Activated CD4-positive, alpha-beta T cell treated with anti-CD3 and anti-CD28 coated beads, Interleukin-2, amount 10 ng/mL, durations not matched to agents 24 days and 14 days (primary cell): ENCODE measurements at places on chromosomes 5 and 9. TPM values are rescaled to one million over a fixed set of nuclear protein-coding genes. Genes with fewer than 3 reads are reported as not detected.

The FIBCD1 gene
- not detected in 2 replicates for total RNA-seq

The GNA14 gene
- total RNA-seq, result not detected in 2 replicates

DNA sequence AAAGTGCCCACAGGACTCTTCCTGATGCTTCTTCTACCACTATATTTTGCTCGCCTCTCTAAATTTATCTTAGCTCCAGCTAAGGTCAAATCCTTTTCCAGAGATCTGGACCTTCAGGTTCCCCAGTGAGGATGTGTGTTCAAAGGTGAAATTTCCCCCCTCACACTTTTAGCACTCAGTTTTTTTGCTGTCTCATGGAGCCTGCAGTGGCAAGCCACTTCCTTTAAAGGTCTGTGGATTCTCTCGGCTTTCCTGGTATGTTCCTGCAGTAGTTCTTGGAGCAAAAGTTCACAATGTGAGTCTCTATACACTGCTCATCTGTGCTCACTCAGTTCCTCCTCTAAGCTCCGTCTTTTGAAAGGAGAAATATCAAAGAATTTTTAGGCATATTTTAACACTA, 181.4 kb downstream of the LURAP1L start:
- H3K27ac ChIP-seq, result no peak overlapping the region
- H3K36me3 ChIP-seq, result no peaks in the 10 kb centered on the region
- no peaks in the 10 kb centered on the region for H3K4me1 ChIP-seq
- no peak overlapping the region for H3K4me3 ChIP-seq

- H3K4me3 ChIP-seq, result no peak overlapping the region
- no peaks in the 10 kb centered on the region for H3K27me3 ChIP-seq
- H3K36me3 ChIP-seq, result no peaks in the 10 kb centered on the region
Measured at GRCh38 chr5:24633715-24634325, 11.0 kb downstream of the CDH10 start.

DNA sequence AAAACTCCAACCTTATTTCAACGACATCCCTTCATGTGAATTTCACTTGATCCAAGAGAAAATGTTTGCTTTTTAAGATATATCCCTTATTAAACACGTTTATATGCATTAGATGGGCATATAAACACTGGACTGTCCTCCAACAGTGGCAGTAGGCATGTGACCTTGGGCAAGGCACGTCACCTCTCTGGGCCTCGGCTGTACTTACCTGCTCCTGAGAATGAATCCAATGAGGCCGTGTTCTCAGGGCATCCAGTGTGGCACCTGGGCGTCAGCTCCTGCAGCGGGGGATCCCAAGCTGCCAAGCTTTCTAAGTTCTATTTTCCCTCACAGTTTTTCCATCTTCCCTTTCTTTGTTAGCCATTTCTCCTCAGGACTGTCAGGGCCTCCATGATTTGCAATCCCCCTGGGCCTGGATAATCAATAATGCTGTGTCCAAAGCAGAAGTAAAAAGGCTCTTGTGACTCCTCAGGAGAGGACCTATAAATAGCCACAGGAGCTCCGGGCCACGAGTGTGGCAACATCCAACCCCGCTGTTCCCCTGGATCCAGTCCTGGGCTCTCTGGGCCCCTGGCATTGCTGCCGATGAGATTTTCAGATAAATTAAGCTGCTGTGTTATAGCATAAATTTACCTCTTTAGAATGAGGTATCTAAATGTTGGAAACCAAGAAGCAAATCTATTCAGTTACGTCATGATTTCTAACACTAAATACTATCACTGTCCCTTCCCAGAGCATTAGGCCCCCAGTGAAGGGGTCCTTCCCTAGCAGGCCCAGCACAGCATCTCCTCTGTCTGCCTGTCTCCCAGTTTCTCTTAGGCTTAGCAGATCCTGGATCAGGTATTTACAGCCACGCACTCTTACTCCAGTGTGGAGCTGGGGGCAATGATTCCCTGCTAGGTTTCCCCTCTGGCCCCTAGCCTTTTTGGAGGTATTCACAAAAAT, 76.8 kb downstream of the PTPN3 start:
- H3K36me3 ChIP-seq, result no peaks in the 10 kb centered on the region
- peaks cover 19% of the 10 kb centered on the region for H3K4me1 ChIP-seq
- H3K27me3 ChIP-seq, result peaks cover 1% of the 10 kb centered on the region
- no peak overlapping the region for H3K4me3 ChIP-seq
- H3K27ac ChIP-seq, result no peak overlapping the region

- DNase-seq, result no peak
- H3K4me3 ChIP-seq, result no peak overlapping the region
- H3K4me1 ChIP-seq, result peaks cover 3% of the 10 kb centered on the region
- no peak overlapping the region for H3K27ac ChIP-seq
- peaks cover 77% of the 10 kb centered on the region for H3K36me3 ChIP-seq
- no peaks in the 10 kb centered on the region for H3K27me3 ChIP-seq
Measured at GRCh38 chr5:168494057-168494555, 7.8 kb downstream of the RARS1 start.

DNA sequence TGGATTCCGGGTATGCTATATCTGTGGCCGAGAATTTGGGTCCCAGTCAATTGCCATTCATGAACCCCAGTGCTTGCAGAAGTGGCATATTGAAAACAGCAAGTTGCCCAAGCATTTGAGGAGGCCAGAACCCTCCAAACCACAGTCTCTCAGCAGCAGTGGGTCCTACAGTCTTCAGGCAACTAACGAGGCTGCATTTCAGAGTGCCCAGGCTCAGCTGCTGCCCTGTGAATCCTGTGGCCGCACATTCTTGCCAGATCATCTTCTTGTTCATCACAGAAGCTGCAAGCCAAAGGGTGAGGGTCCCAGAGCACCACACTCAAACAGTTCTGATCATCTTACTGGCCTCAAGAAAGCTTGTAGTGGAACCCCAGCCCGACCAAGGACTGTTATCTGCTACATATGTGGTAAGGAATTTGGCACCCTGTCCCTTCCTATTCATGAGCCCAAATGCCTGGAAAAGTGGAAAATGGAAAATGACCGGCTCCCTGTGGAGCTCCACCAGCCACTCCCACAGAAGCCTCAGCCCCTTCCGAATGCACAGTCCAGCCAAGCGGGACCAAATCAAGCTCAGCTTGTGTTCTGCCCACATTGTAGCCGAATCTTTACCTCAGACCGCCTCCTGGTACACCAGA, 23.0 kb downstream of the ZNF474 start:
- no peak for DNase-seq
- no peaks in the 10 kb centered on the region for H3K36me3 ChIP-seq
- H3K4me3 ChIP-seq, result no peak overlapping the region
- no peaks in the 10 kb centered on the region for H3K27me3 ChIP-seq

GRCh38 chr9:38389313-38389712, 3.2 kb upstream of the ALDH1B1 start:
- DNase-seq, result no peak
- peaks cover 18% of the 10 kb centered on the region for H3K27me3 ChIP-seq
- H3K4me3 ChIP-seq, result no peak overlapping the region
- H3K27ac ChIP-seq, result no peak overlapping the region
- H3K36me3 ChIP-seq, result no peaks in the 10 kb centered on the region

- no peak overlapping the region for H3K4me3 ChIP-seq
- DNase-seq, result no peak
- no peaks in the 10 kb centered on the region for H3K4me1 ChIP-seq
- H3K36me3 ChIP-seq, result no peaks in the 10 kb centered on the region
Measured at GRCh38 chr9:82105729-82106128, 117.2 kb downstream of the SPATA31D1 start.

GRCh38 chr9:3656224-3656623, 130.4 kb upstream of the RFX3 start:
- peaks cover 2% of the 10 kb centered on the region for H3K27me3 ChIP-seq
- H3K27ac ChIP-seq, result no peak overlapping the region
- H3K4me1 ChIP-seq, result no peaks in the 10 kb centered on the region
- H3K36me3 ChIP-seq, result no peaks in the 10 kb centered on the region
